ENCODE measurements at places on chromosomes 11 and 22.

DNA sequence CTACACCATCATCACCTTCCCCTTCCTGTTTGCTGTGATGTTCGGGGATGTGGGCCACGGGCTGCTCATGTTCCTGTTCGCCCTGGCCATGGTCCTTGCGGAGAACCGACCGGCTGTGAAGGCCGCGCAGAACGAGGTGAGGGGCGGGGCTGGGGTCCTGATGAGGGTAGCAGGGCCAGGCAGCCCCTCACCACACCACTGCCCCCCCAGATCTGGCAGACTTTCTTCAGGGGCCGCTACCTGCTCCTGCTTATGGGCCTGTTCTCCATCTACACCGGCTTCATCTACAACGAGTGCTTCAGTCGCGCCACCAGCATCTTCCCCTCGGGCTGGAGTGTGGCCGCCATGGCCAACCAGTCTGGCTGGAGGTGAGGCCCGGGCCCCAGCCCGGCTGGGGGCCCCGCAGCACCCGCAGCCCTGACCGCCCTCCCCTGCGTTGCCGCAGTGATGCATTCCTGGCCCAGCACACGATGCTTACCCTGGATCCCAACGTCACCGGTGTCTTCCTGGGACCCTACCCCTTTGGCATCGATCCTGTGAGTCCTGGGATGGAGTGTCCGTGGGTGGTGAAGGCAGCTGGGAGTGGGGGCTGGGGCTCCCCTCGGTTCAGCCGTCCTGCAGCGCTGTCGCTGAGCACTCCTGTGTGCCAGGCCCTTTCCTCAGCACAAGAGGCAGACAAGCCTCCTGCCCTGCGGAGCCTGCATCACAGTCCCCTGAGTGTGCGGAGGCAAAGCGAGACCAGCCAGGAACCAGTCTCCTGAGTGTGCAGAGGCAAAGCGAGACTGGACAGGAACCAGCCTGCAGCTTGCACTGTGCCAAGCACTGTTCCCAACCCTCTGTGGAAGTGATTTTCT, 8.8 kb downstream of the TCIRG1 start:
- no peak for DNase-seq

- no peak for DNase-seq
Measured at GRCh38 chr11:35742707-35743454, 80.3 kb downstream of the TRIM44 start.

GRCh38 chr11:107689317-107690202, 22.3 kb downstream of the SLN start:
- DNase-seq: peak; percentile 64

DNA sequence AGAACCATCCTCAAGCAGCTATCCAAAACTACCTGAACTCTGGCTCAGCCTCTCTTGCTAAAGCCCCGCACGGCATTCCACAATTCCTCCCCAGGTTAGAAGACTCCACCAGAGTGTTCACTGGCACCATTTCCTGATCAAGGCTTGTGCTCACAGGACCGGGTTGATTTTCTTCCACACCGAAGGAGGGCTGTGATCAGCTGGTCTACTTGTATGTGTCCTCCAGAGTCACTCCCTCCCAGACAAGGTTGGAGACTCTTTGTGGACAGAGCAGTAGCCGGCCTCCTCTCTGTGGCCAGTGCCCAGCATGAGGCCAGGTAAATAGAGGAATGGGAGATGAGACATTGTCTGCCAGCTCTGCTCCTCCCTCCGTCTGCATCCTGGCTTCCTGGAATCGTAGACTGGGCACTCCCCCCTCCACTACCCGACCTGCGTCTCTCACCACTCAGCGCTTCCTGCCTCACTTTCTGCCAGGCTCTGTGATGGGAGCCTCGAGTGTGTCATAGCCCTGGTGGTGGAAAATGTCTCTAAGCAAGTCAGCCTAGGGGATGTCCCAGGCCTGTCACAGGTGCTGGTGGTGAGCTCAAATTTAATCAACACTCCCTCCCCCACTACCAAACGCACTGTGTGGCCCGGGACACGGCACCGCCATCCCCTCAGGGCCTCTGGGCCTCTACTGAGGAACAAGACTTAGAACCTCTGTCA, 12.5 kb upstream of the TMPRSS6 start:
- peak; percentile 25 for DNase-seq

DNA sequence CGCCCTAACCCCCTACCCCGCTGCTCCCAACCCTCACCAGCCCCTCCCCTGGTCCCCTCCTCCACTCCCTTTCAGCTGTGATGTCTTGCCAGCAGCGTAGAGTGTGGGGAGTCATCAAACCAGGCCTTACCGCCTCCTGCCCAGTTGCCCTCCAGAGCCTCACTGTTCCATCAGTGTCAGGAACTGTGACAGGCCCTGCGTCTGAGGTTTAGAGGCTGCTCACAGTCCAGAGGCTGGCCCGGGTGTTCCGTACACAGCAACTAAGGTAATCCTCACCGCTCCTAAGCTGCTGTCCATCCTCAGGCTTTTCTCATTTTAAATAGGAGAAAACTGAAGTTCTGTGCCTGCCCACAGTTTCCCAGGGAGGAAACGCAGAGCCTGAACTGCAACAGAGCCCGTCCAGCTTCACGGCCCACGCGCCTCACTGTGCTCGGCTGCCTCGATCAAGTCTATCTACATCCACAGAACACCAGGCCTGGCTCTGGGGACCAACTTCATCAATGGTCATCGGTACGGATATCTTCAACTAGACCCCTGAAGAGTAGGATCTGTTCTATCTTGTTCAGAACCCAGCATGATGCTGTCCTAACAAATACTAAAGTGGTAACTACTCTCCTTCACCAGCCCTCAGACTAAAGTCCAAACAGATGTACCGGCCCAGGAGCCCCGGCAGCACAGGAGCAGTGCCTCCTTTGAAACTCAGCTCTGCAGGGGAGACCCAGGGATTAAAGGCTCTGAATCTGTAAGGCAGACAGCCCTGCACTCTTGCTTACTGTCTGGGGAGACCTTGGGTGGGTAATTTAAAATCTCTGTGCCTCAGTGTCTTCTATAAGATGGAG, 10.3 kb downstream of the VPS37C start:
- no peak for DNase-seq

- DNase-seq: no peak
Measured at GRCh38 chr11:1777737-1778136, 14.0 kb upstream of the CTSD start.

GRCh38 chr11:65493367-65494176, 5.3 kb upstream of the MALAT1 start:
- peak; percentile 88 for DNase-seq

GRCh38 chr22:48076008-48076407, 1313.6 kb downstream of the TBC1D22A start:
- no peak for DNase-seq

- no peak for DNase-seq
Measured at GRCh38 chr11:20065406-20065805, 94.9 kb downstream of the DBX1 start.

DNA sequence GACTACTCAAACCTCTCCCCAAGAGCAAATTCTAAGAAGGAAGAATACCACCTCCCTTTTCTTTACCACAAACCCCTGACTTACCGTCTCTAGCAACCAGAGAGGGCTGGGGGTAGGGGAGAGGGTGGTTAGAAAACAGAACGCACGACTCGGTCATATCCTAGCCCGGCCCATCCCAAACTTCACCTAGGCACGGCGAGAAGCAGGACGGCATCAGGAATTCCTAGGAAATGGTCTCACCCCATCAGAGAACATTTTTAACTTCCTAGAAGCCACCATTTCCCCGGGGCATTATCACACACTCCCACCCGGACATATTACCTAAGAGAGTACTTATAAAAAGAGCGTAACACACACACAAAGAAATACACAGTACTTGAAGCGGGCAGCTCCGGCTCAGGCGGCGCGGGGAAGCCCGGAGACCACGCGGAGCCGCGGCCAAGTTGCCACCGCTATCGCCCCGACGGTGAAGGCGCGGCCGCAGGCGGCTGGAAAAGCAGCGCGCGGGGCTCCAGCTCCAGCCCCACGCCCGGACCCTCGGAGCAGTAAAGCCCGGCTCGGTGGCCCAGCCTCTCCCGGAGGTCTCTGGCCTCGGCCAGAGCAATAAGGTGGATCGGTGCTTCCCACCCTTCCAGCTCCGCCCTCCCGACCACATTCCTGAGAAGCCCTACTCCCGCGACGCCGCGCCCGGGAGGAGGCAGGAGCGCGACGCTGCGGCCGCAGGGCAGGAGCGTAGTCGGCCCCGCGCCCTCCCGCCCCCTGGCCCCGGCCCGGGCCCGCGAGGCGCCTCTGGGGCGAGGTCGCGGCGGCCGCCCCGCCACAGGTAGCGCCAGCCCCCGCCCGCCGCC, 878 bp downstream of the RRAS2 start:
- DNase-seq: peak; percentile 60

- DNase-seq: peak; percentile 38
Measured at GRCh38 chr11:3609416-3610265, 32.2 kb downstream of the ART5 start.

- DNase-seq: no peak
Measured at GRCh38 chr11:2517016-2517385, 72.2 kb downstream of the KCNQ1 start.

DNA sequence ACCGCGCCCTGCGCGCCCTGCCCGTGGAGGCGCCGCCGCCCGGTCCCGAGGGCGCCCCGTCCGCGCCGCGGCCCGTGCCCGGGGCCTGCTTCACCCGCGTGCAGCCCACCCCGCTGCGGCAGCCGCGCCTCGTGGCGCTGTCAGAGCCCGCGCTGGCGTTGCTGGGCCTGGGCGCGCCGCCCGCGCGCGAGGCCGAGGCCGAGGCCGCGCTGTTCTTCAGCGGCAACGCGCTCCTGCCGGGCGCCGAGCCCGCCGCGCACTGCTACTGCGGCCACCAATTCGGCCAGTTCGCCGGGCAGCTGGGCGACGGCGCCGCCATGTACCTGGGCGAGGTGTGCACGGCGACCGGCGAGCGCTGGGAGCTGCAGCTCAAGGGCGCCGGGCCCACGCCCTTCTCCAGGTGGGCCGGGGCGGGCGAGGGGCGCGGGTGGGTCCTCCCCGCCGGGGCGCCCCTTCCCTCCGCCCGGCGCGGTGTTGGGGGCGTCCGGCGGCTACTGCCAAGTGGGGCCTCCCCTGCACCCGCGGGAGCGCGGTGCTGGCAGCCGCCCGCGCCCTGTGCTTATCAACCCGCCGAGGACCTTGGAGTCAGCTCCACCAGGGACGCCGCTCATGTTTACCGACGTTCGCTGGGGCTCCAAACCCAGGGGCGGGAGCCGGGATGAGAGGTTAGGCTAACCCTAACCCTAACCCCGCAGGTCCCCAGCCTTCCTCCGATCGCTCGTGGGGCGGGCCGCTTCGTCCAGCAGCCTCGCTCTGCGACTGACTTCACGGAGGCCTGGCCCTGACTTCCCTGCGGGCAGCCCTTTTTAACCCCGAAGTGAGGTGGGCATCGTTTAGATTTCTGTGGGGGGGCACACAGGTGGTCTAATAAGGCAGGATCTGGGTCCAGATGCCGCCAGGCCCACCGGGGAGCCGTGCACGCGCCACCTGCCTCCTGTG, 649 bp downstream of the SELENOO start:
- DNase-seq: no peak

DNA sequence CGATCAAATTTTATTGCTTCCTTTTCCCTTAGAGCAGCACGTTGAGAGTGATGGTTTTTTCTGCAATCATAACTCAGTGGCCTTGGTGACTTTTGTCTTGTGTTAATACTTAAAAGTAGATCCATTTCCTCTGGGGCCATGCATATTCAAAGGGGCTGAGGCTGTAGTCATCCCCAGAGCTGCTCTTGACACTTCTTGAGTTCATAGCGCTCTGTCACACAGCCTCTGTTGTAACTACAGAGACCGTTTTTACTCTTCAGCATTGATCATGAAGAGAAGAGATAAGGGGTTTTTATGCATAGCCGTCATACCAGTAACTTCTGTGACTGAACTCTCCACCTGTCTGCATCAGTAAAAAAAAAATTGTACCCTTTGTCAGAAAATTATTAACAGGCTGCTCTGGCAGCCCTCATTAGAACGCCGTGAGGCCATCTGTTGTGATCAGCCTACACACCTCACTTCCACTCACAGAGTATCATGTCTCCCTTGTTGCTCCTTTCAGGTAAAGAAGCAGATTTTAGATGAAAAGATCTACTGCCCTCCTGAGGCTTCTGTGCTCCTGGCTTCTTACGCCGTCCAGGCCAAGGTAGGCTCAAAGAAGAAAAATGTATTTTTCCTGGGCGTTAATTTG, 38.4 kb downstream of the NF2 start:
- no peak for DNase-seq

GRCh38 chr22:42342426-42343120, 72.1 kb upstream of the TCF20 start:
- DNase-seq: no peak

DNA sequence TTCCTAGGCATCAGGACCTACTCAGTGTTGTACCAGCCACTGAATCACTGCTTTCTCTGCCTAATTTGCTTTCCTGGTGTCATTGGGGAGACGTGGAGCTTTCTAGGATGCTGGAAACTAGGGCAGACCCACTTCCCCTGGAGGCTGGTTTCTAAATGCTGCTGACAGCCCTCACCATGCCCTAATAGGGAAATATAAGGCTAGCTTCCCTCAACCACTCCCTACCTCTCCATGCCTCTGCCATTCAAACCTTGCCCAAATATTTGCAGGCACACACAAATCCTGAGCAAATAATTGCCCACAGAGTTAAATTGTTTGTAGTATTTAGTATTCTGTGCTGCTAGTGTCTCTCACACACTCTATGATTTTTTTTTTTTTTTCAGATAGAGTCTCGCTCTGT, 310.2 kb downstream of the DDX10 start:
- no peak for DNase-seq

DNA sequence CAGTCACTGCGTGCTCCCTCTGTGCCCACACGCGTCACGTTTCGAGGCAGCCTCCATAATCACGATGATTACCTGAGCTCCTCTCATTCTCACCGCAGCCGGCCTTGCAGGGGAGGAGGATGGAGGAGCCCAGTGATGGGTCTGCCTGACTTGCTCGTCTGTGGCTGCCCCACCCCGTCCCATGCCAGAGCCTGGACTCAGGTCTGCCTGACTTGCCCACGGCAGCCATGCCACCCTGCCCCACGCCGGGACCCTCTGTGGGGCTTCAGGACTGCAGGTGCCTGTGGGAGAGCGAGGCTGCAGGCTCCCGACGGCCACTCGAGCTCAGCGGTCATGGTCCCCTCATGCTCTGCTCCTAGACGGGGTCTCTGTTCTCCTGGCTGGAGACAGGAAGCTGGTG, 1025.1 kb downstream of the BRD1 start:
- no peak for DNase-seq

- no peak for DNase-seq
Measured at GRCh38 chr22:50078246-50078645, 7.0 kb downstream of the MLC1 start.

DNA sequence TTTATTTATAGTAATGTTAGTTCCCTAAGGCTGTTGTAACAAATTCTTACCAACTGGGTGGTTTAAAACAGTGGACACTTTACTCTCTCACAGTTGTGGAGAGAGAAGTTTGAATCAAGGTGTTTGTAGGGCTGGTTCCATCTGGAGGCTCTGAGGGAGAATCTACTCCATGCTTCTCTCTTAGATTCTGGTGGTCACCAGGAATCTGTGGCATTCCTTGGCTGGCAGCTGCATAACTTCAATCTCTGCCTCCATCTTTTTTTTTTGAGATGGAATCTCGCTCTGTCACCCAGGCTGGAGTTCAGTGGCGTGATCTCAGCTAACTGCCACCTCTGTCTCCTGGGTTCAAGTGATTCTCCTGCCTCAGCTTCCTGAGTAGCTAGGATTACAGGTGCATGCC, 46.3 kb downstream of the LDLRAD3 start:
- no peak for DNase-seq

GRCh38 chr11:9692691-9693090, 28.8 kb downstream of the SWAP70 start:
- DNase-seq: no peak

- DNase-seq: peak; percentile 87
Measured at GRCh38 chr11:123174196-123175183, 20.6 kb downstream of the CLMP start.

All from RWPE1 (cell line).